ENCODE measurements at places on chromosomes 12 and 14.

GRCh38 chr12:76740501-76740900 lies 23.4 kb upstream of the ZDHHC17 start:
- no peak for DNase-seq

DNA sequence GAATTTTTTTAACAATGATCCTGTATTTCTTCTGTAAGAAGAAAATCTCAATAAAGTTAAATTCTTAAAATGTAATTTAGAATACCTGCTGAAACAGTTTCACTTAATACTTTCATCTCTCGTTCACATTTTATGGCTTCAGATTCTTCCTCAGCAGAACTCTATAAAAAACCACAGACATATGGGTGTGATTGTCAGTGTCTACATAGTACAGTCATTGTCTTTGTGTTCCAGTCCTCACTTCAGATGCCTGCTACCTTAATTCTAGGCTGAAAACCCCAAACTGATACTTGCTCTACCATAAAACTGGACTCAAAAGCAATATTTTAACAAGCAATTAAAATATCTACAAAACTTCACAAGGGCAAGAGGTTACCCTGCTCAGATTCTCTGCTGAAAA lies 71.8 kb downstream of the DNAI7 start:
- DNase-seq: no peak

DNA sequence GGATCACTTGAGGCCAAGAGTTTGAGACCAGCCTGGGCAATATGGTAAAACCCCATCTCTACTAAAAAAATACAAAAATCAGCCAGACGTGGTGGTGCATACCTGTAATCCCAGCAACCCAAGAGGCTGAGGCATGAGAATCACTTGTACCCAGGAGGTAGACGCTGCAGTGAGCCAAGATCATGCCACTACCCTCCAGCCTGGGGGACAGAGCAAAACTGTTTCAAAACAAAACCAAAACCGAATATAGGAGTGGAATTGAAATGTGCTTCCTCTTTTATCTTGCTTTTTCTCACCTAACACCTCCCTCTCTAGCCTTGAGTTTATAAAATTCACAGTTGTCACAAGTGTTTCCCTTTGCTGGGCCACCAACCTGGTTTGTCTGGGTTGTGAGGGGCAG lies 181.9 kb downstream of the PAH start:
- peak; percentile 10 for DNase-seq

DNA sequence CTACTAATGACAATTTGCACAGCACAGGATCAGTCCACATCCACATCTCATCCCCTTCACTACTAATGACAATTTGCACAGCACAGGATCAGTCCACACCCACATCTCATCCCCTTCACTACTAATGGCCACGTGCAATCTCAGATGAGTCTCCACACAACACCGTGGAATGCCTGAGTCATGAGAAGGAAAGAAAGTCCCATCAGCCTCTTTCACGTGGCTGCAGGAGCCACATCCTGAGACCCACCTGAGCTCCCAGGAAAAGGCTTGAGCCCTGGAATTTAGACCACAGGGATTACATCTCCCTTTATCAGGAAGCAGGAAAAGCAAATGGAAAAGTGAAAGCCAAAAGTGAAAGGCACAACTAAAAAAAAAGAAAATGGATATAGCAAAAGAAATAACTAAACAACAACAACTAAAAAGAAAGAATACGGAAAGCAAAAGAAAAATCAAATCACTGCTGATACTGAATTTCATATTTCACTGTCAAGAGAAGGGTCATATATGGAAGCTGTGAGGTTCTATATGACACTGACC lies 1300.5 kb downstream of the TMEM121 start:
- DNase-seq: no peak

DNA sequence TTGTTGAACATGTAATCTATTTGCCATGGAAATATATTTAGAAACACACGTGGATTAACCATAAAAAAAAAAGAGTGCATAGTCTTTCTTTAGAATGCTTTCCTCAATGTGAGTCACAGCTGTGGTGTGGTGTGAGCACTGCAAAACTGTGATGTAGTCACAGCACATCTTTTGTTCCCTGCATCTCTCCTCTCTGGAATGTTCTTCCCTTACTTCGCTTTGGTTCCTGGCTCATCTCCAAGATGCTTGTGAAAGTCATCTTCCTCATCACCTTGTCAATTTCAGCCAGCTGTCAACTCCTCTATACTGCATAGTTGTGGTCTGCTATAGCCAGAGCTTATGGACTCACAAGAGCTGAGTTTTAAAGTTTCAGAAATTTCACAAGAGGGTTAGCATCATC lies 60.2 kb downstream of the STAB2 start:
- no peak for DNase-seq

GRCh38 chr12:116441292-116441691 lies 117.9 kb upstream of the MAP1LC3B2 start:
- no peak for DNase-seq

GRCh38 chr12:67991158-67991557 lies 1.9 kb downstream of the IFNG-AS1 start:
- no peak for DNase-seq

DNA sequence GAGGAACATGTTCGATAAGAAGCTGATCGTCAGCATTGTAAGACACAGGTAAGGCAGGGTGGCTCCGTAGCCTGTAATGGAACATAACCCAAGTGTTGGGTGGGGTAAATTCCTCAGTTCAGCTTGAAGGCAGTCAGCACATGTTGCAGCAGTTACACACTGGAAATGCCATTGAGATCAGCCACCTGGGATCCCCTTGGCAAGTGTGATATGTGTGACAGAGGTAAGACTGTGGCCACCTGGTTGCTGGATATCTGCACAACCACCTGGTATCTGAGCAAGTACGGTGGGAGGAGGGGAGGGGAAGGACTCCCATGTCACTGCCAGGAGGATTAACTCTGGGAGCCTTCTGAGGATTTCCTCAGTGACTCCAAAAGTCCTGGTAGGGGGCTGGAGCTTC lies 158.0 kb upstream of the CAND1 start:
- no peak for DNase-seq

DNA sequence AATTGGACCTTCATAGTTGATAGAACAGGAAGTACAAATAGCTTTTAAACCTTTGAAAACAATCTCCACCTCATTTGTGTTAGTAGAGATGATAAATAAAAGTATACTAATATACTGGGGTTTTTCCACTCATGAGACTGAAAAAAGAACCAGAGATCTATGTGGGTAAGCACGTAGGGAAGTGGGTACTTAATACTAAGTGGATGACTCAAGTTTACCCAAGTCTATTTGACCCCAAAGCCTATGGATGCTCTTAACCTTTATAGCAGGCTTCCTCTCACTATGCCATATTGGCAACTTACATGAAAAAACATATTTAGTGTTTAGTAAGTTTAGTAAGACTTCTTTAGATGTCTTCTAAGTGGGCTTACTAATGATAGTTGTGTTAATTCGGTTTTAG lies 49.2 kb upstream of the CHPT1 start:
- DNase-seq: no peak

- no peak for DNase-seq
Observed at GRCh38 chr14:76385435-76385834, 9.5 kb downstream of the ESRRB start.

DNA sequence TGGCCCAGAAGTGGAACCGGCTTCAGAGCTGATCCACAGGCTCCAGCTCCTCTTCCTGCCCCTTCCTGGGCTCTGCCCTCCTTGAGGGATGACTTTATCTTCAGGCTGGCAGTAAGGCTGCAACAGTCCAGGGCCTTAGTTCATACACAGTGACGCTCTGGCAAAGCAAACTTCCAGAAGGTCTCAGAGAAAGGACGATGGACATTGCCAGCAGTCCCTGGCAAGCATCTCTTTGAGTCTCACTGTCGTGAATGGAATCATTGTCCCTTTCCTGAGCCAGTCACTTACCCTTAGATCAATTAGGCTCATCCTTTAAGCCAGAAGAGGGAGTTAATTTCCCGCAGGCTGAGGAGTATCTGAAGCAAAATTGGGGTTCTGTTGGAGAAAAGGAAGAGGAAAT lies 8.6 kb downstream of the AK7 start:
- no peak for DNase-seq

DNA sequence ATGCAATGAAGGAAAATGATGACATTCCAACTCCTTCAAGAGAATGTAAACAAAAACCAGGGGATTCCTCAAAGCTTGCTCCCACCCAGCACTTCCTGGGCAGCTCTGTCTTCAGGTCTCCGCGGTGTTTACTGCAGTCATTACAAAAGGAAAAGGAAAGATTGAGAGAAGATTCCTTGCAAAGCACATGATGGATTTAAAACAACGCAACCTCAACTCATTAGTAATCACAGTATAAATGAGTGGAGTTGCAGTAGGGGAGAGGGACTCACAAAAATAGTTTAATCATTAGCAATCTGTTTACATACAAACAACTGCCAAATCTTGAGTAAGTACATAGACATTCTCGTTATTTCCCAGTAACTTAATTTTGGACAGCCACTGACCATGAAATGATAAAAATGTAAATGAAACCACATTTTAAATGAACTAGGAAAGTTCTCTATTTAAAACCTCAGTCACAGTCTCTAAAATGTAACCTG lies 49.7 kb upstream of the OVCH1 start:
- no peak for DNase-seq

DNA sequence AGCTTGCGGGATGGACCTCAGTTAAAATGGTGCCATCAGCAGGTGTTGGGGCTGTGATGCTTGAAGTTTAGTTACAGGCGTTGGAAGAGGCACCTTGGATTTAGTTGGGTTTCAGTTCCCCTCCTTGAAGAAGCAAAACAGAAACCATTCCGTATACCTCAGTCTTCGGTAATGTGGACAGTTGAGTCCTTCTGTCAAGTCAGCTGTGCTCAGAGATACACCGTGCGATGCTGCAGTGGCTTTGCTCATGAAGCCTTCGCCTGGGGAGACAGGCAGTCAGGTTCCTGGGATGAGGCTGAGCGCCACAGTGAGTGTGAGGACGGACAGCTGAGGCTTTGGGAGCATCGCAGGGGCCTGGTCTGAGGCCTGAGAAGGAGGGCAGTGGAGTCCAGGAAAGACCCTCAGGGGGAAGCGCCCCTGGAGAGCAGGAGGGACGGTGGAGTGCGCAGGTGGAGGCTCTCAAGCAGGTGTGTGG lies 7.4 kb downstream of the RAN start:
- DNase-seq: peak; percentile 21

GRCh38 chr12:108527166-108527496 lies 12.1 kb downstream of the FICD start:
- DNase-seq: no peak

DNA sequence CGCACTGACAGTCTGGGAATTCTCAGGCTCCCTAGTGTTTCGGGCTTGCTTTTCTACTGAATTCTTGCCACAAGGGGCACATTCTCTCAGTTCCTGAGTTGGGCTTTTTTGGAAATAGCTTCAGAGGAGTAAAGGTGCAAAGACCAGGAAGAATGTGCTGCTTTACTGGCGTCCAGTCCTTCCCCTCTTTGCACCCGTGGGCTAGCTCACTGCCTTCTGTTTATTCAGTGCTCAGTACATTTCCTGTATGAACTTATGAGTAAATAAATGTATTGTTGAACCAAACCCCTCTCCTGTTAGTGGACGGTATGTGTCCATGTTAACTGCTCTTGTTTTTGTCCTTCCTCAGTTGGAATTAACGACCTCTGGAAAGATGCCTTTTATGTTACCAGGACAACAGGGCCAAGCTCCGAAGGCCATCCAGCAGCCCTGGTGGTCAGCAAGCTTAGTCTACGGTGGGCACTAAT lies 24.0 kb downstream of the GSG1 start:
- DNase-seq: no peak

GRCh38 chr12:101749657-101750056 lies 10.4 kb upstream of the SYCP3 start:
- DNase-seq: no peak

DNA sequence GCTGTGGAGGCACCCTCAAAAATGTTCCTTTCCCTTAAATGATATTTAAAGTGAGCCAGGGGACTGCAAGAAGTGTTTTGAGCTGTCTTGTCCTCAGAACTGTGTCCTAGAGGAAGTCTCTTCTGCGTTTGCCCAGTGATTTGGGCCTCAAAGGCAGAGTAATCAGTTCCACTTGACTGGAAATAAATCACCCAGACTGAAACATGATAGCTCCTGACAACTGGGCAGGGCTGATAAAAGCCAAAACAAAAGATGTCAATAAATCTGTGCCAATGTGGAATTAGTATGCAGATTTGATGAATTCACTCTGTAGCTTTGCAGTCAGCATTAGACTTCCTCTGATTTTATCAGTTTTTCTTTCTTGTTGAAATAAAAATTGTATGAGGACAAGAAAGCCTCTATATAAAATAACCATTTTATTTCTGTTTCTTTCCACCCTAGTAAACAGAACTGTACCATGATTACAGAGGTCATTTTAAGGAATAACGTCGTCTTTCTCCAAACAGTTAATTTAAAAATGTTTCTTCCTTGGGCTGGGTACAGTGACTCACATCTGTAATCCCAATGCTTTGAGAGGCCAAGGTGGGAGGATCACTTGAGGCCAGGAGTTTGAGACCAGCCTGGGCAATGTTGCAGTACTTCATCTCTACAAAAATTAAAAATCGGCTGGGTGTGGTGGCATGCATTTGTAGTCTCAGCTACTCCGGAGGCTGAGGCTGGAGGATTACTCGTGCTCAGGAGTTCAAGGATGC lies 180.8 kb downstream of the ERC1 start:
- DNase-seq: peak; percentile 31

DNA sequence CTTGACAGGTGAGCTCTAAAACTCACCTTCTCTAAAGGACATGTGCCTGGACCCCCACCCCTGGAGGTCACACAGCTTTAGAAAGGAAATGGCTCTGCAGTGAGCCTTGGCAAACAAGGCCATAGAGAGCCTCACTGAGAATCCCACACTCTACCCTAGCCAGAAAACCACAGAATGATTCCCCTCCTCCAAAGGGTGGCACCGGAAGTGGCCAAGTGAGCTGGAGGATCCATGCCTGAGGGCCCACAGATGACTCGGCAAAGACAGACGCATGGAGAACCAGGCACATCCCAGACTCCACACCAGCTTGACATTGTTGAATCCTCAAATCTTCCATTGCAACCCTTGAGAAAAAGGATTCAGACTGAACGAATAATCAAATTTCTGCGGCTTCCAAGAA lies 54.2 kb upstream of the PTHLH start:
- peak; percentile 69 for DNase-seq

GRCh38 chr12:26396402-26396801 lies 201.0 kb downstream of the SSPN start:
- no peak for DNase-seq

DNA sequence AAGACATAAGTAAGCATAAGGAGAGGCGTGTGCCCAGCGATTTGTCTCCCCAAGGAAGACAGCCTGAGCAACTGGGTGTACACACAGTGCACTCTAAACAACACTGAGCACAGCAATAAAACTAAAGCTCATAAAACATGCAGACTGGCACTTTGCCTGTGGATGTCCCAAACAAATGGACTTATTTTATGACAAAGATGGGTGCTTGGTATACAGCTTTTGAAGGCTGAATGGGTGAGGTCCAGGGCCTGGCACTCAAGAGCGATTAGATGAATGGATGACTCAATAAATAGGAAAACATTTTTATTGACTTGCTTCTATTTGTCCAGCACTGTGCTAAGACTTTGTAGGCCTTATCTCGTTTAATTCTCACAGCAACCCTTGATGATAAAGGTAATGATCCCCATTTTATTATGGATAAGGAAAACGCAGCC lies 28.5 kb downstream of the LGMN start:
- DNase-seq: no peak

Data from hematopoietic multipotent progenitor cell treated with erythropoietin and hydrocortisone succinate and interleukin-3 and kit ligand, for 4 days (in vitro differentiated cells).